SIG-M5 (cell line): ENCODE measurements at places on chromosomes 13 and 19.

GRCh38 chr19:14198384-14199376 lies 7.3 kb downstream of the ADGRL1 start:
- DNase-seq, result no peak

GRCh38 chr13:99190147-99190985 lies 10.3 kb upstream of the UBAC2 start:
- no peak for DNase-seq

DNA sequence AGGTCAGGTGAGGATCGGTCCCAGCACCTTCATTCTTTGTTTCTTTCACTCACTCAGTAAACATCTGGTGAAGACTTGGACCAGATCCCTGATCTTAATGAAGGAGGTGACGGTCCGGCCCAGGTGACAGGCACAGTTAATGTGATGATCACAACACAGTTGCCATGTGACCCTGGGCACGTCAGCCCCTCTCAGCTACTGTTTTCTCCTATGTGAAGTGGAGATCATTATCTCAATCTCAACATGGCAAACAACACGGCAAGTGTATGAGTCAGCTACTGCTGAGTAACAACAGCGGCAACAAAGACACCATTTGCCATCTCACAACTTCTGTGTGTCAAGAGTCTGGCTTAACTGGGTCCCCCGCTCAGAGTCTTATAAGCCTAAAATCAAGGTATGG lies 74.6 kb downstream of the GNG7 start:
- no peak for DNase-seq

GRCh38 chr13:69970520-69970919 lies 137.1 kb upstream of the ATXN8OS start:
- DNase-seq, result no peak

- no peak for DNase-seq
Measured at GRCh38 chr19:16070366-16070990, 5.8 kb upstream of the TPM4 start.

DNA sequence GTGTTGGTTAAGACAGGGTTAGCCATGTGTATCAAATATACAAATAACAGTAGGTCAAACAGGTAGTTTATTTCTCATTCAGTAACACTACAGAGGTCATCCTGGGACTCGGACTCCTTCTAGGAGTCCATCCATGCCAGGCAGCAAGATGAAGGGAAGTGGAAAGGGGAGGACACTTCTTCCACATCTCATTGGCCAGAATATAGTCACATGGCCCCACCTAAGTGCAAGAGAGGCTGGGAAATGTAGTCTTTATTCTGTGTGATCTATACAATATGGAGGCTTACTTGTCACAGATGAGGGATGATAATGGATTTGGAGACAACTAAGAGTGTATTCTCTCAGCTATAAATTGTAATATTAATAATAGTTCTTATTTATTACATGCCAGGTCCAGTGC lies 31.1 kb downstream of the RDH8 start:
- DNase-seq, result no peak

GRCh38 chr19:55549500-55550320 lies 4.4 kb upstream of the SBK3 start:
- no peak for DNase-seq

DNA sequence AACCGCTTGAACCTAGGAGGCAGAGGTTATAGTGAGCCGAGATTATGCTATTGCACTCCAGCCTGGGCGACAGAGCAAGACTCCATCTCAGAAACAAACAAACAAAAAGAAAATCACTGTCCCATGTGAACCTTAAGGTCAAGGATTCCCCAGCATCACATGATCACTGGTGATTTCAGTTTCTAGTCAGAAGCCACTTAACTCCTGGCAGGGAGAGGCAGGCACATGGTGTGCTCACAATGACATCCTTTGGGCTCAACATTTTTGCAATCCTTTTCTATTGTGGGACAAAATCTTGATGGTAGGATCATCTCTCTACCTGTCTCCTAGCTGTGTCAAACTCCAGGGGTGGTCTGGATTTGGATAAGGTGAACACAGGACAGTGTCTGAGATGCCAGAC lies 12.1 kb downstream of the AKAP8 start:
- DNase-seq, result no peak

DNA sequence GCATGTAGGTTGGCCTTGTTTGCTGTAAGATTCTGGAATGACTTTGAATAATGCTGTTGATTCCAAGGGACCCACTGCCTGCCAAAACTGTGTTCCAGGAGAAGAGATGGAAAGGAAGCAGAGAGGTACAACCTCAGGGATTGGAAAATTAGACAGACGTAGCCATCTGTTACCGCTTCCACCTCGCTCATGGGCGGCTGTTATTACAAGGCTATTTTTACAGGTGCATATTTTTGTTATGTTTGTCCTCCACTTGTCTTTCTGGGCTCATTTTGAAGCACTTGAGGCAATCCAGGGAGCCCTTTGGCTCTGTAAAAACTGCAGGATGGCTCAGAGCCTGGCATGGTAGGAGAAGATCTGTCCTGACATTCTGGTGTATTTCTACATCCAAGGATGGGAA lies 276.4 kb upstream of the TMTC4 start:
- DNase-seq, result no peak

DNA sequence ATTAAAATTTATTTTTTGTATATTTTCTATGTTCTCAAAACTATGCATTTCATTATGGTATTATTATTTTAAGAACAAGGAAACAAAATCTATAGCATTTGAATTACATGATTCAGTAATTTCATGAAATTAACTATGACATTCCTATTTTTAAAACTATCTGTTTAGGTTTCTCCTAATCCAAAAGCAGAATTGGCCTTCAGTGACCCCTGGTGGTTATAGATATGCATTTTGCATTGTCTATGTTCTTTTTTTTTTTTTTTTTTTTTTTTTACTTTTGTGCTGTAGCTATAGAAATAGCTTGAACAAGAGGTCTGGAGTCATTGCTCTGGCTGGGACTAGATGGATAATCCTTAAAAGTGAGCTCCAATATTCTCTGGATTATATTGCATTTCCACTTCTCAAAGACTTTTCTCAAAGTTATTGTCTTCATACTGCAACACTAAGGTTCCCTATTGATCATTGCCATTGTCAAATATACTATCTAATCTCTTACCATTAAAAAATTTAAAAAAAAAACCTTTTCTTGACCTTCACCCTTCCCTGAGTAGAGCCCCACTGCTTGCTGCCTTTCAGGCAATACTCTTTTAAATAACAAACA lies 15.9 kb upstream of the DNAJC3 start:
- no peak for DNase-seq

DNA sequence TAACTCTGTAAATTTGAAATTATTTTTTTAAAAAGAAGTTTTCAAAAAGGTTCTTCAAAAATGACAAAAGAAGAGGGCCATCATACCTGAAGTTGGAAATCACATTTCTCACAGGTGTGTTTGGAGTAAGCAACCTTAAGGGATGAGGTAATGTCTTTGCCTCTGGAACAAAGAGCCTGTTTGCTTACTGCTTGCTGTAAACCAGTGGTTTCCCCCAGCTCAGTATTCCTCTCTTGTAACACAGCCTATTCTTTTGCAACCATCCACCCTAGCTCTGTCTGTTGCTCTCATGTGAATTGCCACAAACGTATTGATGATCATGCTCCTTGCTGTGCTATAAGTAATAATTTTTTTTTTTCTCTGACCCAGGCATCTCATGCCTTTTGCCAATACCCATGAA lies 38.1 kb downstream of the UCHL3 start:
- DNase-seq, result no peak

DNA sequence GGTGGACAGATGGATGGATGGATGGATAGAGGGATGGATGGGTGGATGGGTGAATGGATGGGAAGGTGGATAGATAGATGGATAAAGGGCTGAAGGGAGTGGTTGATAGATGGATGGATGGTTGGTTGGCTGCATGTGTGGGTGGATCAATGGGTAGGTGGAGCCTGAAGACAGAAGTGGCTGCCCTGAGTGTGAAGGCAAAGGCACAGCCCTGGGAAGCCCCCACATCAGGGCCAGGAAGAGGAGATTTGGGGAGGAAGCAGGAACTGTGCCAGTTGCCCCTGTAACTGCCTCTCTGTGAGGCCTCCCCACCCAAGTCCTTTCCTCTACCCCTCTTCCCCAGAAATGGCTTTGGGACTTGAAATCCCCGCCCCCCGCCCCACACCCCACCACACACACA lies 43.4 kb upstream of the NFIC start:
- no peak for DNase-seq

DNA sequence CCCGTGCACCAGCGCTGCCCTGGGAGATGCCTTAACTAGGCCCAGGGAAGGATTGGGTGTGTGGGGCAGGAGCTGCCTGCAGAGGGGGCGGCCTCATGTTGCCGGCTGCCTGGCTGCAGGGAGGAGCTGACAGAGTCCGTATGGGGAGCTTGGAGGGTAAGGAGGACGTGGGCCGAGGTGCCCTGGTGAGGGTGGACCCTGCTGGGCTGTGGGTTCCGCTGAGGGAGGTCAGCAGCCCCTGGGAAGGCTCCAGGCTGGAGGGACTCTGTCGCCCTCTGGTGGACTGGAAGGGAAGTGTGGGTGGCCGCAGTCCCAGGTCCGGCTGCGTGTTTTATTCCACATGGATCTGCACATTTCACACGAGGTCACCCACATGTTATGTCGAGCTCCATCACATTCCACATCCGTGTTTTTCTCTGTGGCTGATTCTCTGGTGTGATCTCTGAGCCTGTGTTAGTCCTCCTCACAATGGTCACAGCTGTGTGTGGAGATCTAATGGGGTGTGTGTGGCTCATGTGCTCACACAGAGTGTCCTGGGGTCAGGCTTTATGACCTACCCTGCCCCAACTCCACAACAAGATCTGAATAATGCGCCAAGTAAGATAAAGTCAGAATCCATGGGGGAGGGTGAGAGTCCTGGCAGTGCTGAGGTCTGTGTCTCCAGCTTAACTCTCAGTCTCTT lies 1.8 kb upstream of the CEACAM8 start:
- no peak for DNase-seq

DNA sequence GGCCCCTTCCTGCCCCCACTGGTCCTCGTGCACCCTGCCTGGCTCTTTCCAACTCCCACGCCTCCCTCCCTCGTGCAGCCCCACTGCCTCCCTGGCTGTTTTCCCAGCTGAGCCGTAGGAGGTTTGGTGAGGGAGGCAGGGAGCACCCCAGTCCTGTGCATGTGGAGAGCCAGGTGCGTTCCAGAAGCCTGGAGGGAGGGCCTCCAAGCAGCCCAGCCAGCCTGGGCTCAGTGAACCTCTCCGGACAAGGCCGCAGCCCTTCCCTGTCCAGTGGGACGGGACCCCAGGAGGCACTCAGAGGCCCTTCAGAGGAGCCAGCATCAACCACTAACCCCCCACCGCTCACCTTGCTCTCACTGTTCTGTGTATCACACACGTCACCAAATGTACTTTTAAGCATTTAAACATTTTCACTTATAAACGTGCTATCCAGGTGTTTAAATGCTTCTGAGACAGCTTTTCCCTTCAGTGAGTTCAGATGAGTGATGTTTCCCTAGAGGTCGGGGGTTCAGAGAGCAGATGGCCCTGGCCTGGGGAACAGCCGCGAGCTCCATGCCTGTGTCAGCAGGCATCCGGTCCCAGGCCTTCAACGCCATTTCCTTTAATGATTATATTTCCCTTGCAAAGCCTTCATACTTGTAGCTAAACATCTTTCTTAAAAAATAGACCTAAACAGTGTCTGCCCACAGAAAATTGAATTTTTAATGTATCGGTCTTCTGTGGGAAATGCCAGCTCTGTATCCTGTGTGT lies 122.6 kb downstream of the ATP11A start:
- DNase-seq, result no peak

GRCh38 chr13:54928071-54928470 lies 1899.5 kb downstream of the OLFM4 start:
- DNase-seq, result no peak

DNA sequence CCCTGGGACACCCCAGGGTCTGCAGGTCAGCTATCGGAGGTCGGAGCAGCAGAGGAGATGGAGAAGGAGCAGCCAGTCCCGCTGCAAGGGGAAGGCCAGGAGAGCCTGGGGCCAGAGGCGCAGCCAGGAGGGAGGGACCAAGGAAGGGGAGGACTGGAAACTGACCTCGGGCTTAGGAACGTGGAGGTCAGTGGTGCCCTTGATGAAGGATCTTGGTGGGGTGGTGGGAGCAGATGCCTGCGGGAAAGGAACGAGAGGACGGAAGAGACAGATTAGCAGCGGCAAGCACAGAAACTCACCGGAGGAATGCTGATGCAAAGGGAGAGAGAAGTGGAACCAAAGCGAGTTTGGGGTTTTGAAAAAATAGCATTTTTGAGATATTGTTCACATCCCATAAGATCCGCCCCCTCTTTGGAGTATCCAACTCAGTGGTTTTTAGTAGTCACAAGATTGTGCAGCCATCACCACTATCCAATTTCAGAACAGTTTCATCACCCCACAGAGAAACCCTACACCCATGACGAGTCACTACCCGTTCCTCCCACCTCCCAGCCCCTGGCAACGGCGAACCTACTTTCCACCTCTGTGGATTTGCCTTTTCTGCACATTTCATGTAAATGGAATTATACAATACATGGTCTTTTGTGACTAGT lies 22.1 kb downstream of the PLEKHF1 start:
- DNase-seq, result no peak

- no peak for DNase-seq
Measured at GRCh38 chr19:17236811-17237543, 8.7 kb downstream of the NR2F6 start.

DNA sequence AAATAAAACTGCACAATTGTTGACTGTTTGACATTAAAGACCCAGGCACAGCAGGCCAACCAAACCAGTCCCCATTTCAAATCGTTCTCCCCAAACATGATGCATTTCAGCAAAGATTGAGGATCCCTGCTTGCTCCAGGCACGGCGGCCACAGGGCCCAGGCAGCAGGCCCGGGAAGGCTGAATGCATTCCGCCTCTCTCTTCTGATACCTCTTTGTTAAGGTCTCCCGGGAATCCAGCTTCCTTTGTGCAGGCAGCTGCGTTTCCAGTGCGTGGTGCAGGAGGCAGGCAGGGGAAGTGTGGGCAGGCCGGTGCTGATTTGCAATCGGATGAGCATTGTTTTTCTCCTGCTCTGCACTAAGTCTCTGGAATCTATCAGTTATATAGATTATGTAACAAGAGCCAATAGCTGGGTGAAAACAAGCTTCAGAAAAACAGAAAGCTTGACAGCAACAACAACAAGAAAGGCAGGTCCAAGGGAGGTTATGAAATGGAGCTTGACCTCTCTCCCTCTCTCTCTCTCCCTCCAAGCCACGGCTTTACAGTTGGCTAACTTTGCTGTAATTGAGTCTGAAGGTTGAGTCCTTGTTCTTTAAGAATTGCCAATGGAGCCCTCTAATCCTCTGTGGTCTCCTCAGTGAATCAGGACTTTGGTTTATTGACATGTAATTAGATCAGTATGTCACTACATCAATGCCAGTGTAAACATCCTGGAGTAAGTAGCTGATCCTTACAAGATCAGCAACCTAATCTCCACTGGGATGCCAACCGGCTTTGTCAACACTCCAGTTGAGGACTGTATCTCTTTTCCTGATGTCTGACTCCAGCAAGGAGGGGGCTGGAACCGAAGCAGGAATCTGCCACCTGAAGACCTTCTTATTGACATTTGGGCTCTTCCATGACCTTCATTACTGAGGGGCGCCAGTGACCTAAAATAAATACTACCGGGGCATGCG lies 338.0 kb downstream of the TEX29 start:
- no peak for DNase-seq

- no peak for DNase-seq
Measured at GRCh38 chr19:18007044-18007916, 690 bp upstream of the ARRDC2 start.

GRCh38 chr13:57946361-57946760 lies 314.8 kb downstream of the PCDH17 start:
- DNase-seq, result no peak
